ENCODE measurements at places on chromosomes 4 and X. TPM values are rescaled to one million over a fixed set of nuclear protein-coding genes. Genes with fewer than 3 reads are reported as not detected.

DNA sequence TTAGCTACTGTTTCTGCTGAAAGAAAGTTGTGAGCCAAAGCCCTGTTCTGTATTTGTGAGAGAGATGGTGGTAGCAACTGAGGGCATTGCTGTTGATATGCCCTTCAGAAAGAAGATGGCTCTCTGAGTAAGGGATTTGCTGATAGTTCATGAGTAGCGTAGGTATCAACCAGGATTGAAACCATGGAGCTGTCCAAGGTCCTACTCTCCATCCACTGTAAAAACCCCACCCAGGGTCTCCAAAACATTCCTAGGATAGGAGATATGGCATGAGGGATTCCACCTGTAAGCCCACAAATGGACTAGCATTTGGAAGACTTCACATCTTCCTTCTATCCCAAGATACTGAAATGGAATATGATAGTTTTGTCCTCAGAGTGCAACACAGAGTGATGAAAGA, 277.1 kb upstream of the PRKX start:
- DNase-seq: no peak

The NPY2R gene
- polyA plus RNA-seq: not detected

GRCh38 chrX:13570261-13570605, 832 bp downstream of the EGFL6 start:
- DNase-seq: no peak

DNA sequence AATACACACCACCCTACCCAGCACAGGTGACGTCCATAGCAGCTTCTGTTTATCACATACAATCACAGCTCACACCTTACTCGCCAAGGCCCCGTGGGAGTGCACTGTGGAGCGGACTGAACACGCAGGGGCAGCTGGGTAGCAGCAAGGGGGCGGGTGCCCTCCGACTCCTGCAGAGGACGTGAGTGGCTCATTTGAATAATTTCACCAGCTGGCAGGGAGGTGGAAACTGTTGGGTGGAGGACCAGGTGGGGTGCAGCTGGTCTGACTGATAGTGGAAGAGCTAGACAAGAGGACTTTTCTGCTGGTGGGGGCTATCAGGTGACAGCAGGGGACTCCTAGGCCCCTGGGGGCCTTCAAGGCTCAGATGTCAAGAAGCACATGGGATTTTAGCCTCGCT, 16.3 kb downstream of the MAN2B2 start:
- no peak for DNase-seq

- no peak for DNase-seq
These were observed 276.9 kb upstream of the PCDH7 start for GRCh38 chr4:30443289-30443688.

GRCh38 chr4:165625281-165625680, 246.5 kb downstream of the CPE start:
- no peak for DNase-seq

- DNase-seq: peak; percentile 61
These were observed 328.7 kb upstream of the ZFP42 start for GRCh38 chr4:187666697-187667494.

DNA sequence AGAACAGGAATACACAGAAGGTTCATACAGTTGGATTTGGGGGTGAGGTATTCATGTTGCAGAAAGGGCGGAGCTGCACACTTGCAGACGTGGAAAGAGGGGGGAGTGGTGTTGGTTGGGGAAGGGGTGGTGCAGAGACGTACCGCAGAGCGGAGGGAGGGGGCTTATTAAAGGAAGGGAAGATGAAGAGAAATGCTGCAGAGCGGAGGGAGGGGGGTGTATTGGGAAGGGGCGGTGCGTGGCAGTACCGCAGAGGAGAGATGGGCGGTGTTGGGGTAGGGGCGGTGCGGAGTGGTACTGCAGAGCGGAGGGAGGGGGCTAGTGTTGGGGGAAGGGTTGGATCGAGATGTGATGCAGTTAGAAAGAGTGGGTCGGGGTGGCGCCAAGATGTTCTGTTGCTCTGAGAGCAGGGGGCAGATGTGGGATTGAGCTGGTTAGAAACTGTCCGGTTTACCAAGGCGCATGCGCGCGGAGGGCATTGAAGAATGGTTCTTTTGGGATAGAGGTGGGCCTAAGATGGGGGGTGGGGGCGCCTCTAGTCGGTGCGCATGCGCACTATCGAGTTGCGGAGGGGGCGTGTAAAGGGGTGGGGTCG, 900 bp downstream of the TRO start:
- peak; percentile 85 for DNase-seq

GRCh38 chr4:107423677-107424405, 296.2 kb downstream of the PAPSS1 start:
- no peak for DNase-seq

The LRIT3 gene
- 0.46 TPM for polyA plus RNA-seq

- no peak for DNase-seq
These were observed 15.9 kb upstream of the XKRX start for GRCh38 chrX:100944601-100945000.

The EVC2 gene
- 4.0 TPM for polyA plus RNA-seq

The UGT2B10 gene
- not detected for polyA plus RNA-seq

The NUDT11 gene
- polyA plus RNA-seq: 4.4 TPM

The SLC25A14 gene
- polyA plus RNA-seq: 9.4 TPM

- no peak for DNase-seq
These were observed 3.9 kb downstream of the SORCS2 start for GRCh38 chr4:7196288-7196651.

DNA sequence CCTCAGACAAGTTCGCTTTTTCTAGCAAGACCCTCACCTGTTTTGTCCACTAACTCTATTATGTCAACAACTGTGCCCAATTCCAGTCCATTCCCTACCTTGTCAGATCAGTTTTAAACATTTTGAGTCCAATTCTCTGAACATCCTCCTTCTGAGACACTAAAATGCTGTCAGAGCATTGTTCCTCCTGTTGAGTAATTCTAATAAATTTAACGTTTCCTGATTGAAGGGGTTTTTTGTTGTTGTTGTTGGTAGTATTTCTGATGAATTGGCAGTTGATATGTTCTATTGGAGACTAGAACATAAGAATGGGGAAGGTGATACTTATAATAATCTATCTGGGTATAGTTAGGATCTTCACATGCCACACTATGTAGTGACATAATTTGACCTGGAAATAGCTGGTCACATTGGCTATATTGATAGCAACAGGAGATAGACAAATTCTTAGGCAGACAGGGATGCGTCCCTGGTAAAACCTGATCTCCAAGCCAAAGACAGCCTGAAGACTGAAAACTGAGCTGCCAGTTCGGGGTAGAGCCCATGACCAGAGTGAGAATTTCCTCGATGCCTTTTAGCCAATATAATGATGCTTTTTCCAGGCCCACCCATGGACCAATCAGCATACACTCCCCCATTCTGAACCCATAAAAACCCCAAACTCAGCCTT, 12.4 kb upstream of the CXCL2 start:
- DNase-seq: no peak

DNA sequence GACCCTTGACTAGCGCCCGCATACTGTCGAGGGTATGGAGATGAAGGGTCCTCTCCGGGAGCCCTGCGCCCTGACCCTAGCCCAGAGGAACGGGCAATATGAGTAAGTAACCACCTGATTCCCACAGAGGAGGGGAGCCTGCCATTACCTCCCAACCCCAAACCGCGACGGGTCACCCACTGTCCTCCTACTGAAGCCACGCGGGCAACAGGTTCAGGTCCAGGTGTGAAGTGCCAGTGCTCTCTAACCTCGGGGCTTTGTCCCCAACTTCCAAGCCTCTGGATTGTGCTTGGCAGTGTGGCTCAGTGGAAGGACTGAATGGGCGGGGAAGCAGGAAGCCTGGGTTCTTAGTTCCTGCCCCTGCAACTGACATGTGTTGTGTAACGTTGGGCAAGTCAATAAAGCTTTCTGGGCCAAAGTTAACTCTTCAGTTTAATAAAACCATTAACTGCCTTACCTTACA, 694 bp downstream of the OCRL start:
- DNase-seq: no peak

- DNase-seq: no peak
These were observed 185.5 kb upstream of the PITX2 start for GRCh38 chr4:110808351-110808878.

- DNase-seq: no peak
These were observed 23.8 kb downstream of the CTSO start for GRCh38 chr4:155929833-155930232.

- DNase-seq: no peak
These were observed 11.0 kb upstream of the MAP7D3 start for GRCh38 chrX:136262243-136262642.
